ENCODE measurements at places on chromosomes 6 and 20.
A peak's percentile ranks its signal among the peaks of the same experiment; 100 is the strongest.

DNA sequence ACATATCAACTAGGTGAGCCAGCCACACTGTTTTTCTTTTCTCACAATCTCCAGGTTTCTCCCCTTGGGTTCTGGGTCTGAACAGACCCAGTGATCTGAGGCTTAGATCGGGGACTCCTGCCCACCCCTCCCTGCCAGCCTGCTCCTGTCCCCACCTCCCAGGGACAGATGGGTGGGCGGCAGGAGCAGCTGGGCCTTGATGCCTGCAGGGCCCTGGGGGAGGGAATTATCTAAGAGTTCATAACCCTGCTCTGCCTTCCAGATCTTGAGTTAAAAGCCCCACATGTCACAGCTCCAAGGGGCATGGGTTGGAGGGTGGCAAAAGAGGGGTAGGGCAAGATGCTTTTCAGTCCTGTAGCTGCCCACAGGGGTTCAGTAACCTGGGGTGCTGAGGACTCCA is 5.2 kb upstream of the XKR7 start:
- DNase-seq = no peak

- peak; percentile 88 for DNase-seq
These were observed 9.5 kb upstream of the AHCY start for GRCh38 chr20:34312544-34313217.

GRCh38 chr6:135946674-135947073 is 95.2 kb downstream of the PDE7B start:
- no peak for DNase-seq

DNA sequence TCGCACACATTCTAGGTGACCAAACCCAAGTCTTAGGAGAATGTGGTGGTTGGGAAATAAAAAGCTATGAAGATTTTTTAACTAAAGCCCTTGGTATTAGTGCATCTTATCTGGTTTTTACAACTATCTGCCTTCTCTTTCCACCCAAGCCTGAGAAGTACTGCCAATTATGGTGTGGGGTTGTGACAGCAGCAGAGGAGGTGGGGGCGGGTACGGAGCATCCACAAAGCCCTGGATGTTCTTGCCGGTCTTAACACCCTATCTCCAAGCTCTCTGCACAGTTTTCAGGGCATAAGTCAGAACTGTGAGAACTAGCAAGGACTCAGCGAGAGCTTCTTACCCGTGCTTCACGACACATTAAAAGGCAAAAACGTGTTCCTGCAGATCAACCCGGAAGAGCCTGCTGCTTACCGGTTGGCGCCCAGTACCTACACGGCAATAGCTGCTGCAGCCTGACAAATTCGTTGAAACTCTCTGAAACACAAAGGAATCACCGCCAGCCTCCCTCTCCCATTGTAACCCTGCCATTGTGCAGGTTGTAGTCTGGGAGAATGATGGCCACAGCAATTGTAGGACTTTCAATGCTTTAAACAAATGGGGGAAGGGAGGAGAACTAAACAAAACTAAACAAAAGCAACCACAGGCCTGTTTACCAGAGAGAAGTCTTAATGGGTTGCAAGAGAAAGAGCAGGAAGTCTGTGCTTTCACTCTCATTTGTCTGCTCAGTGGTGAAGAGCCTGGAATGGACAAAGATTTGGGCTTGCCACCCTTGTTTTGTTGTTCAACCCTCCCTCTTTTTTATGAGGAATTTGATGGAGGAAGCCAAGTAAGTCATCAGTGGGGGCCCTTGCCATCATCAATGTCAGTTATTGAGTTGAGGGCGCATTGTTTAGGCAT is 461.0 kb upstream of the JARID2 start:
- DNase-seq = no peak

DNA sequence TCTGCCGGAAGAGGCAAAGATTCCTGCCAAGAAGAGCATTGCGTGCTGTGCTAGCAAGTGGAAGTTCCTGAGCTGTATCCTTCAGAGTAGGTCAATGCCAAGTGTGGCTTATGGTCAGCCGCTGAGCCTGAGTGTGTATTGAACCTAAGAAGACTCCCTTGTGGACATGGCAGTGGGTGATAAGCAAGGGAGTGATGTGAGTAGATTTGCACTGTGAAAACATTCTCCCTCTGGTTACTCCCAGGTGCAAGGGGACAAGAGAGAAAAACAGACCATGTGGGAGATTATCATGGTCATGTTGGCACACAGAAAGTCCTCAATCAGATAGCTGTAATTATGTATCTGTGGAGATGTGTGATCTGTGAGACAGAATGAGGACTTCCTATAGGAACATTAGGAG is 6.1 kb upstream of the TMEM74B start:
- no peak for DNase-seq

DNA sequence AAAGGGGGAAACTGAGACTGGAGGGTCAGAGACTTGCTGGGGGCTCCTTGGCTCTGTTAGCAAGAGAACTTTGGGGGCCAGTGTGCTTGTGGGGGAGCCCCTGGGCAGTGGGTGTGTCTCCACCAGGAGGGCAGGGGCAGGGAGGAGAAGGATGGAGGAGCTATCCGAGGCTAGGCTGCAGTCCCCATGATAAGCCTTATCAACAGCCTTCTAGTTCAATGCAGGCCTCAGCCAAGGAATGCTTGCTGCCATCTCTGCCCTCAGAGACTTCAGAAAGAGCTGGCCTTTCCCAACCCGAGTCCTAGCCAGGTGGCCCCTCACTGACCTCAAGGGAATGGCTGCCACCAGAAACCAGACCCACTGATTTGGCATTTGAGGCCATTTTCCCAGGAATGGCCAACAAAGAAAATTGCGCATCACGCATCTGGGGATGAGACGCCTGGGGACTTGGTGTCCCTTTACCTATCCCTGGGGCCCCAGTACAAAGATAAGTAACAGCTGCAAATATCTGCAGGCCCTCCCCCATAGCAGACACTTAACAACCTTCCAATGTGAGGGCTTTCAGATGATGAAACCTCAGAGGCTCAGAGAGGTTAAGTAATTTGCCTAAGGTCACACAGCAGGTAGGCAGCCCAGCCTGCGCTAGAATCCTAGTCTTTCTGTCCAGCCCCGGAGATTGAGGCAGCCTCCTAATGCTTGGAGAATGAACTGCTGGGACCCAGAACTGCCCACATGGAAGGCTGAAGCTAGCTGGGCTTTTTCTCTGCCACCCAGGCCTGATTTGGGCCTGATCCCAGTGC is 4.9 kb downstream of the TGM2 start:
- DNase-seq = no peak

- peak; percentile 16 for DNase-seq
These were observed 79.5 kb upstream of the TCF21 start for GRCh38 chr6:133809406-133809805.

DNA sequence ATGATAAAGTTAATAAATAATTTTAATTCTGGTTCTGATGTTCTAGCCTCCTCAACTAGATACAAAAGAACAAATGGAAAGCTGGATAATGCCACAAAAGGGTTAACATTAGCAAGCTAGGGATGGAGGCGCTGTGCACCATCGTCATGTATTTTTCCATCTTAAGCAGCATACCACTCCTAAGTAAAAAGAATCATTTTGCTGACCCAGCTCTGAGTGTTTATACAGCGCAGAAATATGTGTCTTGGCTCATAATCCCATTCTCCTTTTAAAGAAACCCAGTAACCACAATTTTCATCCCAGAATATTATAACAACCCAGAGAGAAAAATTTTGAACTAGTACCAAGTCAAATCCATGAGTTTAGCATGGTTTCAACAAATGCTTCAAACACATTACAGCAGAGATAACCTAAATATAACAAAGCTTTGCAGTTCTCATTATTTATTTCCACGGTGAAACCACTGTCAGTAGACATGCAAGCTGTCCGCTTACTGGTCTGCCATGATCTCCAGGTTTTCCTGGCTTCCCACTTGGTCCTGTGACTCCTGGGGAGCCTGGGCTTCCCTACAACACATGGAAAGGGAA is 111.1 kb downstream of the COL12A1 start:
- peak; percentile 66 for DNase-seq

- DNase-seq = peak; percentile 82
These were observed 7.6 kb upstream of the TMEM14A start for GRCh38 chr6:52663120-52663935.

DNA sequence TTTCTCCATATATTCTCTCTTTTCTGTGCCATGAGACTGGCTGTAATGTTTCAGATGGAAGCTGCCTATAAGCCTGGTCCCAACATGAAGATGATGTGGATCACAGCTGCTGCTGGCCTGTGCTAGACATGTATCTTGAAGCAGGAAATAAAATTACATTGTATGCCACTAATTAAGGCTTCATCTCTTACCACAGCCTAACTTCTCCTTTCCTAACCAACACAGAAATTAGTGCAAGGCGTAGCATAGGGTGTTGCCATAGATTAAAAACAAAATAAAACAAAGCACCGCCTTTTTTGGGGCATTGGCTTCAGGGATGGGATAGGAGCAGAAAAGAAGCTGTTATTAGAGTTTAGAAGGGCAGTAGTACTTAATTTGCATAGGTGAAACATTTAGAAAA is 4.7 kb upstream of the SLC17A4 start:
- DNase-seq = no peak

- no peak for DNase-seq
These were observed 39.0 kb downstream of the MAS1 start for GRCh38 chr6:159929819-159930218.

DNA sequence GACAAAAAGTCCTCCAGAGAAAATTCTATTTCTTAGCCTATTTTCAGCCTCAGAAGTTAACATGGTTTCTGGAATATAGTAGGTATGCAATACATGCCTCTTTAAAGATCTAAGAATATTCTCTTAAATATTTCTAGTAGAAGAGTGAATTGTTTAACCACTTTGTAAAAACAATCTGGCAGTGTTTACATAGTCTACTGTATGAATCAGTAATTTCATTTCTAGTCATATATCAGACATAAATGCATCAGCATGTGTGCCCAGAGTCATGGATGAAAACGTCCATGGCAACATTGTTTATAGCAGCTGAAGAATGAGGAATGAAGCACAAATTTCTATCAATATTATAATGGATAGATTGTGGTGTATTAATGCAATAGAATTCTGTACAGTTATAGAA is 124.9 kb downstream of the NKAIN2 start:
- DNase-seq = no peak

DNA sequence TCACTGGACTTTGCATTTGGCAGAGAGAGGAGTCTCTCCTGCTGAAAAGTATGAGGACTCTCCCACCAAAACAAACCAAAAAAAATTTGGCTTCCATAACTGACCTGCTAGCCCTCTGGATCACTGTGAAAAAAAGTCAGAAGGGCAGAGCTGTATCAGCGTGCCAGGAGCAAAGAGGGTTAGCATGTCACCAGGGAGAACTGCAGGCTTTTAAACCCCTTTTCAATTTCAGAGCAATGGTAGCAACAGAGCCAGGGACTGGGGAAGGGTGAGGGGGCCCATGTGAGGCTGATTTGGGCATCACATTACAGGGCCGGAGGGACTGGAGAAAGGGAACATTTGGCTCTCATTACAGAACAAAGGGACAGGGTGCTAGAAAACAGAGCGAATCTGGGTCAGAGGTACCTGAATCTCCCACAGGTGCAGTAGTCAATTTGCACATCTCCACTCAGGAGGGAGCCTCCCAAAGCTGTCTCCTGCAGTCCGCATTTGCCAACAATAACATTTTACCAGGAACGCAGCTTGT is 185.7 kb upstream of the EYA4 start:
- DNase-seq = no peak

GRCh38 chr20:3358676-3359340 is 48.7 kb downstream of the DNAAF9 start:
- DNase-seq = no peak

DNA sequence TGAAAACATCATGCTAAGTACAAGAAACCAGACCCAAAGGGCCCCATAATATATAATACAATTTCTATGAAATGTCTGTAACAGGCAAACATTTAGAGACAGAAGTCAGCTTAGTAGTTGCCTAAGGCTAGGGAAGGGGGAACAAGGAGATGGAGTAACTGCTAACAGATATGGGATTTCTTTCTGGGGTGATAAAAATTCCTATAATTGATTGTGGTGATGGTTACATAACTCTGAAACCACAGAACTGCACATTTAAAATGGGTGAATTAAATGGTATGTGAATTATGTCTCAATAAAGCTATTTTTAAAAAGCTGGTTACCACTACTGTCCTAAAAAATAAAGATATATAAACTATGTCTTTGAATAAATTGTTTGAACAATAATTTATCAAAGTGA is 3.2 kb downstream of the CEP162 start:
- DNase-seq = peak; percentile 47

DNA sequence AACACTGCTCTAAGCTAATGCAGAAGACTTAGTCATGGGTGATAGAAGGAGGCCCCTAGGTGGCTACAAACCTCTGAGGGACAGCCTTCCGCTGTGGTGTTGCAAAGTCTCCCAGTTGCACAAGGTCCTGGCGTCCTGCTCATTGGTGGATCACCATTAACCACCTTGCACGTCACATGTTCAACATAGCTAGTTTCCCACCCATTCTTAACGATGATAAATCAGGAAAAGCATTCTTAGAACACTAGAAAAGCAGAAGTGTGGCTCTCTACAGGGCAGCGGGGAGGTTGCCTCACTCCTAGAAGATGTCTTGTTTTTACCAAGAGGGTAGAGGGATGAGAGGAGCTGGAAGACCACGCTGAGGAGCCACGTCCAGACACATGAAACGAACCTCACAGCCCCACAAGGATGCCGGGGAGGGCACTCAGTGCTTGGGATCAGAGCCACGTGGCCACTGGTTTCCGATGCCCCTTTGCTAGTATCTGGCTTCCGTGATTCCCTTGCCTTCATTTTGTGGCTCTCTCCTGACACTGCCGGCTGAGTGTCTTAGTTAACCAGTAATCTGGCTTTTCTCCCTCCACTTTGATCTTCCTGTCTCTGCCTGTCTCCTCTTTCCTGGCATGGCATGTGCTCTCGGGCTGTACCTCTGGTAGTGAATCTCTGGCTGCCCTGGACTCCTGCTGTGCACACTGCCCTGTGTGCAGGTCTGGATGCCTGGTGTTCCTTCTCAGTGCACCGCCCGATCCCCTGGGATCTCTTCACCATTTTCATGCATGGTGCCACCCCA is 91.4 kb upstream of the NEDD9 start:
- no peak for DNase-seq
